ENCODE measurements at places on chromosomes 4 and X. TPM values are rescaled to one million over a fixed set of nuclear protein-coding genes. Genes with fewer than 3 reads are reported as not detected.

ARHGAP36 gene
- total RNA-seq = not detected

TRIML2 gene
- total RNA-seq = not detected

MEPE gene
- not detected for total RNA-seq

DNAAF6 gene
- total RNA-seq = not detected

MSN gene
- 385 TPM for total RNA-seq

HPSE gene
- total RNA-seq = 0.69 TPM

MAGIX gene
- total RNA-seq = 8.3 TPM

TCP11X1 gene
- not detected for total RNA-seq

KLHL4 gene
- total RNA-seq = 0.58 TPM

RUFY3 gene
- 24.9 TPM for total RNA-seq

TMEM156 gene
- 9.1 TPM for total RNA-seq

GRCh38 chr4:105858466-105859040 lies 36.7 kb upstream of the NPNT start:
- no peak for DNase-seq

DNA sequence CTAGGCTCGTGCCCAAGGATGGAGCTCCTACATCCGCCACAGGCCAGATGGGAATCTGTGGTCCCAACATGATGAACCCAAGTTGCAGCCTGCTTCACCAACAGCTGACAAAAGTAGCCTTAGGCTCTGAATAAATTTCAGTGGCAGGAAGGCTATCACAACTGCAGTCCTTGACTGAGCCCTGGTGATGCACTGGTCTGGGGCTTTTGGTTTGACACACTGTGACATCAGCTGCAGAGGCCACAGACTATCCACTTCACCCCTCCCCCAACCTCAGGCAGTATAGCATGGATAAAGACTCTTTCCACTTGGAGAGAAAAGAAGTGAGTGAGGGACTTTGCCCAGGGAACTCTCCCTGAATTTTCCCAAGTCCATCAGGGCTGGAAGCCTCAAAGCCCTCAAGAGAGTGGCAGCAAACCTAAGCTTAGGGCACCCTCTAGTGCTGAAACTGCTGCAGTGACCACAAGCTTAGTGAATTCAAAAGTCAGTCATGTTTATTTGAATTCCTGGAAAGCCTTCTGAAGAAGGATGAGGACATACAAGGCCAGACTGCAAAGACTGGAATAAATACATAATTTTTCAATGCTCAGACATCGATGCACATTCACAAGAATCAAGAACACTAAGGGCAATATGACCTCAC lies 135.0 kb upstream of the TENT5D start:
- DNase-seq = peak; percentile 22

DNA sequence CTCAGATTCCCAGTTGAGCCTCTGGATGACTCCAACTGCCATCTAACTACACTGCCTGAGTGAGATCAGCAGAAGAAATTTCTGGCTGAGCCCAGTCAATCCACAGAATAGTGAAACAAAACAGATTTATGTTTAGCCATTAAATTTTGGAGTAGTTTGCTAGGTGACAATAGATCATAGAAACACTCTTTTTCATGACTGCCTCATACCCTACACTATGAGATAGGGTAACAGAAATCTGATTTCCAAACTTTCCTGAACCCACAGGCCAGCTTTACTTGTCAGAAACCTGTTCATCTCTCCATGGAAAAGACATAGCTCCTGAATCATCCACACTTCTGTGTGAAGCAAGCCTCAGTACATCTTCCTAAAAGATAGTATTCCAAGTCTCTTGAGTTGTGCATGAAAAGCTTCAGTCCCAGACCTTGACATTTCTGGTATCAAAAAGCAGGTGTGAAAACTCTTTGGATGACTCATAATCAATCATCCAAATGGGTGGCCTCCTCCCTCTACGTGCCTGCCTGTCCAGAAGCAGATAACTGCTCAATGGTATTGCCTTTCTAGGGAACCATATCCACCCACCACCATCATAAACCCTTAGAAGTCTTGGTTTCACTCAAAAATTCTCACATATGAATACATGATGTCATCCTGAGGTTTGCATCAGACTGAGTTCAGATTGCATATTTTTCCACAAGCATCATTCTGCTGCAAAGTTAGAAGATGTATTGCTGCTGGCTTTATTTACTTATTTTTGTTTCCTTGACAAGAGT lies 47.5 kb upstream of the RAP2C start:
- no peak for DNase-seq

GRCh38 chrX:47854474-47854873 lies 17.8 kb downstream of the ZNF81 start:
- DNase-seq = no peak

- no peak for DNase-seq
Observed at GRCh38 chrX:75786290-75786689, 1.2 kb upstream of the MAGEE2 start.

DNA sequence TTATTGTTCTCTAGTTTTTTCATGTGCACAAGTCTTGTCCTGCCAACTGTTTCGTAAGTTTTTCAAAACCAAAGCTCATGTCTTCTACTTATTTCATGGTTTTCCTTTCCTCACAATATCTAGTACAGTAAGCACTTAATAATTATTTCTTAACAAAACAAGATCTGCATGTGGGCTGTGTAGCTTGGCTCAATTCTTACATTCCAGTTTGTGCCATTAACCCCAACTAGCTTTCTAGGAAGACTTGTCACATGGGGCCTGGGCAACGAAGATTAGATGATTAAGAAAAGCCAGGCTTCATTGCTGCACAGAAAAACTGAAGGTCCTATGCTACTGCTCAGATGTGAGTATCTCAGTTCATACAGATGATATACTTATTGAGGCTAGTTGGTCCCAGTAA lies 155.3 kb upstream of the TEX13A start:
- DNase-seq = no peak

DNA sequence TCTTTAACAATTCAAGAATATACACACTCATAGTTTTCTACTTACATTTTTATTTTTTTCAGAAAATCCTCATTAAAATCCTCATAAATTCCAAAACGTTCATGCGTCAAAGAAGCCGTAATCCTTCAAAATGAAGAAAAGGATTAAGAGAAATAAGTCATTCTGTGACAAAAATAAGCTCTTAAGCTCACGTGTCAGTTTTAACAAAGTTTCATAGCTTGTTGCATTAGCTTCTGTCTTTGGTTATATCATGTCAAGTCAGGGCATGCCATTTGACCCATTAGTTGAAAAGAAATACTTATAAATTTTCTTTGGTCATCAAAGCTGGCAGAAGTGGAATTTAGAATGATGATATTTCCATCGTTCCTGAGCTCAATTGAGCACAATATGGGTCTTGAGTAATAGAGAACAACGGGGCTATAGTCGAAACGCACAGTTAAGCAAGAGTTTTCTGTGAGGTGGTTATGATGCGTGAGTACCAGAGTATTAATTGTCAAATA lies 185.2 kb upstream of the CTSO start:
- DNase-seq = no peak

- no peak for DNase-seq
Observed at GRCh38 chr4:178296669-178297068, 854.4 kb upstream of the AGA start.

GRCh38 chr4:166896254-166896653 lies 338.0 kb downstream of the SPOCK3 start:
- DNase-seq = no peak

GRCh38 chr4:42543126-42543525 lies 113.8 kb downstream of the ATP8A1 start:
- DNase-seq = no peak

- no peak for DNase-seq
Observed at GRCh38 chr4:128653527-128654444, 155.7 kb upstream of the JADE1 start.

DNA sequence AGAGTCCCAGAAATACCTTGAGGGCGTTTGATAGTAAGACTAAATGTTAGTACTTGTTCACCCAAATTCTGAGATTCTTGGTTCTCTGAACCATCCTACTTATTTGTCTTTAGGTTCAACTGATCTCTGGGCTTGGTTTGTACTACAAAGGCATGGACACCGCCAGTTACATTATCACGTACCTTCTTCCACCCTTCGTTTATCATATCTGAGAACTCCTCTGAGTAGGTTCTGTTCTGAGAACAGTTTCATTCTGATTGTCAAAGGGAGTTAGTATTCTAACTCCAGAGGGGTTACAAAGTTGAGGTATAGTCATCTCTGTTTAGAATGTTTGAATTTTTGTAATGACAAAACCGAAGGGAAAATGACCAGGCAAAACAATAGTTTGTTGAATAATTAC lies 19.3 kb downstream of the ZFX start:
- no peak for DNase-seq

DNA sequence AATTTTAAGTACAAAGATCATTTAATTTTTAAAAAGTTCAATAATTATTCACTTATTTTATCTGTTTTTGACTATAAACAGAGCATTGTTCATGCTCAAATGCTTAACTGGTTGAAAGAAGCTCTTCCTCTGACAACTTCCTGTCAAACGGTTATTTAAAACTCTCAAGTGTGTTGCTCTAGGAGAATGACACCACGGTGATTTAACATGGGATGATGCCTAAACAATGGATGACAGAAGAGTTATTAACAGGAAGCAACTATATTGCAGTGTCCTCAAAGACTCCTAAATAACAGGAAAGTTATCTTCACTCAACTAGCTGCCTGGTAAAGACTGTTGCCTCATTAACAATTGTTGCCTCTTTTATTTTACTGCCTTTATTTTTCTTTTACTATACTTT lies 509.6 kb downstream of the PACRGL start:
- no peak for DNase-seq

- no peak for DNase-seq
Observed at GRCh38 chr4:79906303-79906702, 166.7 kb downstream of the ANTXR2 start.

DNA sequence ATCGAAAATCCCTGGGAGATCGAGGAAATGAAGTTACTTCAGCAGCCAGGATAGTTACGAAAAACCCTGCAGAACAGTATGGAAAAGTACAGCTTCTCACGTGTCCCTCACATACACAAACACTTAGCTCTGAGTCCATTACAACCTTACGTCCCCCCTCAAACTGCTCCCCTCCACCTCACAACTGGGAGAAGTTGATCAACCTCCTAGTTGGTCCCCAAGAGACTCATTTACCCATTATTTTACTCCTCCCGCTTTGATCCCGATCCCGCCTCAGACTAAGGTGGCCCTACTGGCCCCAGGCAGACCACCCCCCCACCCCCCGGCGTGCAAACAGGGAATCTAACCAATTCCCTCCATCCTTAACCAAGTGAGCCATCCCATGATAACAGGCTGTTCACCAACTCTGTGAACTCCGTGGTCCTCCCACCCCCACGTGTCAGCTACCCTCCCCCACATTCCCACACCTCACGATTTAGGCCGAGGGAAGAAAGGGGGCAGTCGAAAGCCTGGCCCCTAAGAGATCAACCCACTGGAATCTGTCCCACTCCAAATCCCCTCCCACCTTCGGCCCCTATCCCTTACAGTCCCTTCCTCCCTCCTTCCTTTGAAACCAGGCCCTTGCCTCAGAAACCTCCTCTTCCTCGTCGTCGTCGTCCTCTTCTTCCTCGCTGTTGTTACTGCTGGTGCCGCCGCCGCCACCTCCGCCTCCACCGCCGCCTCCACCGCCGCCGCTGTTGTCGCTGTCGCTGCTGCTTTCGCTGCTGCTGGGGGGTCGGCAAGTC lies 755 bp downstream of the ANKRD17 start:
- no peak for DNase-seq

DNA sequence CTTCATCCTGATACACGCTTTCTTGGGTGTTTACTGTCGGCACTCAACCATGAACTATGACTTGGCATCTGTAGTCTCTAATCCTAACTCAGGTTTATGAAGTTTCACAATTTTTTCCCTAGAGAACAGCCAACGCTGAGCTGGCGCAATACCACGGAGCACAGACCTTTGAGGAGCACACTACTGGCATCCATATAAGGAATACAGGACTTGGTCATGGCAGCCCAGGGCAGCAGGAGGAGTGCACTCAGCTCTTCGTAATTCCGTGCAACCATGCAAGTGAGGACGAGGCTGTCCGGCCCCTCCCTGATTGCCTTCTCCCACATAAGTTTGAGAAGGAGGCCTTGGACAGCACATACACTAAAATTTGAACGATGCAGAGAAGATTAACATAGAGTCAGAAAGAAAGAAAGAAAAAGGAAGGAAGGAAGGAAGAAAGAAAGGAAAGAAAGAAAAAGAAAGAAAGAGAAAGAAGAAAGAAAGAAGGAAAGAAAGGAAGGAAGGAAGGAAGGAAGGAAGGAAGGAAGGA lies 41.0 kb upstream of the PDLIM5 start:
- DNase-seq = peak; percentile 96

DNA sequence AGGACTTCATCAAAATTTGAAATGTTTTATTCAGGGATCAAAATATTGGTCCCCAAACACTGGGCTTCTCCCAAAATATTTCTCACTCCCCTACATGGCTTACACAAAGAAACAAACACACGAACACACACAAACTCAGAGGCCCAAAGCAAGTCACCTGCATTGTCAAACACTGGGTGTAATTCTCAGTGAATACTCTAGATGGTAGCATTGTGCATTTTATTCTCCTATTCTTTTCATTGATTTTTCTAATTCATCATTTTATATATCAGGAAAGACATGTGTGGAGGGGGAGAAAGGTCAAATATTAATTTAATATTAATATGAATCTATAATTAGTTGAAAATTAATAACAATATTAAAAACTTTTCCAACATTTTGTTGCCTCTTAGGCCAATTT lies 72.3 kb upstream of the TNMD start:
- DNase-seq = no peak

DNA sequence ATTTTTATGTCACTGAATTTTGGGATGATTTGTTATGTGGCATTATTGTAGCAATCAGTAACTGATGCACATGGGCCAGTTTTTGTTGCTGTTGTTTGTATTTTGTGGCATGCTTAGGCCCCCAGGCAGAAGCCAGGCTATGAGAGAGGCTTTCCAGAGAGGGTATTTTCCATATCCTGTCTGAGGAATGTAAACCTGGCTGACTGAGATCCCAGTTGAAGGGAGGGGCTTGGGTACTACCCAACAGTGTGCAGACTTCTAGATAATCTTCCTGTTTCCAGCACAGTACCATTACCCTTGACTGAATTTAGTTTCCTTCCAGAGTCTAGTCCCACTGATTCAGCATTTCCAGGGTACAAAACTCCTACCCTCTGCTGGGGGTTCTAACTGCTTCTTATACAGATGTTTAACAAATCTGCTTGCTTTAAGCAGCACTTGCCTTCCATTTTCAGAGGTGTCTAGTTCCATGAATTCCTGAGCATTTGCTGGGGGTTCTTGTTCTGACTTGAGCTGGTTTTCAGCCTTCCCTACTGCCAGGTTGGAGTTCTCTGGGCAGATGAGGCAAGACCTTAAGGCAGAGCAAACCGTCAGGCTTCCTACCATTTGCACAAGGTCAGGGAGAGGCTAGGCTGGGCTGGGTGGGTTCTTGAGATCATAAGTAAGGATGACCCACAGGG lies 104.7 kb upstream of the EGFL6 start:
- no peak for DNase-seq
